ENCODE measurements at places on chromosomes 7 and 10.

- DNase-seq = no peak
Measured at GRCh38 chr7:31027161-31027965, 24.7 kb upstream of the ADCYAP1R1 start.

GRCh38 chr7:139566075-139566474, 42.6 kb downstream of the CLEC2L start:
- DNase-seq = no peak

DNA sequence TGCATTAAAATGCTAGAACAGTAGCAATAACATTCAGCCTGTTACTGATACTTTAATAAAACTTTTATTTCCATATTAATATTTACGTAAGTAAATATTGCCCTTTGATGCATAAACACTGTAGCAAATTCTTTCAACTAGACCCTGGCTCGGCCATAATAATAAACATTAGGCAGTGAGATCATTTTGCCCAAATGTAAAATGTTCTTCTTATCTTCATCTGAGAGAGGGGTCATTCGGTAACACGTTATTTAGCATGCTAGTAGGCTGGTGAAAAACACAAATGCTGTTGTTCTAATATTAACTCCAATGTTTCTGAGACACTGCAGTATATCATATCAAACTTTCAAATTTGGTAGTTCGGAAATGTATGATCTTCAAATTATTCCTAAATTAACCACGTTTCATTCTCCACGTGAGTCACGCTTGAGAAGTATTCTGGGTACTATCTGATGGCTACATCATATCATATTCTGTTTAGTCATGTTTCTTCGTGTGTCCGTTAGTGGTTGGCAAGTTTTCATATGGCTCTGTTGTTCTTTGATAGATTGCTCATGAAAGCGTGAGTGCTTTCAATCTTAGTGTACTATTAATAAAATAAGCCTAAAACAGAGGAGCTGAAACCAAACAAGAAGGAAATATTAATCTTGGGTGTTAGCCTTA, 145.8 kb downstream of the NSUN6 start:
- DNase-seq = no peak

GRCh38 chr7:149381245-149381644, 79.6 kb downstream of the ZNF777 start:
- no peak for DNase-seq

GRCh38 chr7:138499340-138499739, 39.3 kb downstream of the TRIM24 start:
- no peak for DNase-seq

DNA sequence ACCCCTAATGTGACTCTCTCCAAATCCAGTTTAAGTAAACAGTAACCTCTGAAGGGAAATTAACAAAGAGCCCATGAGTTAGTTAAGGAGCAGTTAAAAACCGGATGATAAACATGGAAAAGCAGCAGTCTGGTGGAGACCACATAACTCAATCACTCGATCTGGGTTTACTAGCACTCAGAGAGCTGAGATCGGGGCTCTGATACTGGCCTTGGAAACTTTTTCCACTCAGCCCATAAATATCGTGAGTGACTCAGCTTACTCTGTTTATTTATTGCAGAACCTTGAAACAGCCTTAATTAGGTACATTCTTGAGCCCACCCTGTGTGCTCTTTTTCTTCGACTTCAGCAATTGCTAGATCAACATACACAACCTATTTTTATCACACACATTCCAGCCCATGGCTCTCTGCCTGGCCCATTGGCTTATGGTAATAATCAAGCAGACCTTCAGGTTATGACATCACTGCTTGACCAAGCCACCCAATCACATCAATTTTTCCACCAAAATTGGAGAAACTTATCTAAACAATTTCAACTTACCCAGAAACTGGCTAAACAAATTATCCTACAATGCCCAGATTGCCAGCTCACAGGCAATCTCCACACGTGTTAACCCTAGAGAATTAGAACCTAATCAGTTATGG, 82.2 kb upstream of the GPR22 start:
- no peak for DNase-seq

GRCh38 chr7:106248600-106248999, 36.2 kb downstream of the NAMPT start:
- DNase-seq = no peak

DNA sequence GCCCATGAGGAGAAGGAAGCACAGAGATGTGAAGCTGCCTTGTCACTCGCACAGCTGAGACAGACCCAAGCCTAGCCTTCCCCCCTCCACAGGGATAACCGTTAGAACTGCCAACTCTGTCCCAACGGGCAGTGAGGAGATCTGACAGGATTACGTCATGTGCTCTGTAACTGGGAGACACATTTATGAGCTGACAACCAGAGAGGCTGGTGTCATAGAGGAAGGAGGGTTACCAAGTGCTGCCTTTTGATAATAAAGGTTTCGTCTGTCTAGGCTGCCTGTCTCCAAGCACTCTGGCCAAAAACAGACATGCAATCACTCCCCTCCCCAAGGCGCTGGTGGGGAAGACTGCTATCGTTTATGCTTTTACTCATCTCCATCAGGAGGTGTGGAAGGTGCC, 165.9 kb downstream of the PLXNA4 start:
- no peak for DNase-seq

DNA sequence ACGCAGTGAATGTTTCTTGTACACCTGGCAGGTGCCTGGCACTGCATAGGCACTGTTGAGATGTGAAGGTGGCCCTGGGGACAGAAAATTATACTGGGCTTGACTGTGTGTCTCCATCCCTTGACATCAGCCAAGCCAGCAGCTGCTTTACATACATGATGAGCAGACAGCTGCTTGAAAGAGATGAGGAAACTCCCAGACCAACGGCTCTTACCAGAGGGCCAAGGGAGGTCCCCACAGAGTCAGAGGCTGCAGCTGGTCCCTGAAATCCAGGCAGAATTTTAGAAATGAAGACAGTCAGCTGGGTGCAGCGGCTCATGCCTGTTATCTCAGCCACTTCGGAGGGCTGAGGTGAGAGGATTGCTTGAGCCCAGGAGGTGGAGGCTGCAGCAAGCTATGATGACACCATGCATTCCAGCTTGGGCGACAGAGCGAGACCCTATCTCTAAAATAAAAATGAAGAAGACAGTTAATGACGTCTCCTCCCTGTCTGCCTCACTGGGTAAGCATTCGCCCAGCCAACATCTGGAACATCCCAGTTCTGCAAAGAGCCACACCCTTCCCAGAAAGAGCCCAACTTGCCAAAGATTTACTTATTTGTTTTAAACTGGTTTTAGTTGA, 17.6 kb downstream of the LIMK1 start:
- no peak for DNase-seq

- no peak for DNase-seq
Measured at GRCh38 chr10:86836044-86836443, 79.6 kb downstream of the BMPR1A start.

DNA sequence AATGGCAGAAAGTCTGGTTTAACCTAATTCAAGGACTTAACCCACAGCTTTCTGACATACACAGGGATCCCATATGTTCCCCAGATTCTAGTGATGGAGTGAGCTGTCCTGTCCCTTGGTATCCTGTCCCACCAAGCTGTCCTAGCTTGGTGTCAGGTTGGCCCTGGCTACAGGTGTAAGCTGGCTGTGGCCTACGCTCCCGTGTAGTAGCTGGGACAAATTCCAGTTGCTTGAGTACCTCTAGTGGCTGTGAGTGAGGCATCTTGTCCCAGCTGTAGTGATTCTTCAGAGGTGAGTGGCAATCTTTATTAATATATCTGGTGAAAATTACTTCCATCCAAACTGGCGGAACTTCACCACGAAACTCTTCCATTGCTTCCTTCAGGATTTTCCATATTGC, 105.2 kb upstream of the FAM171A1 start:
- no peak for DNase-seq

- DNase-seq = no peak
Measured at GRCh38 chr10:110115784-110116520, 91.5 kb upstream of the MXI1 start.

GRCh38 chr7:14389181-14389591, 399.7 kb upstream of the ETV1 start:
- DNase-seq = no peak

GRCh38 chr7:114590298-114590697, 175.7 kb downstream of the FOXP2 start:
- no peak for DNase-seq

DNA sequence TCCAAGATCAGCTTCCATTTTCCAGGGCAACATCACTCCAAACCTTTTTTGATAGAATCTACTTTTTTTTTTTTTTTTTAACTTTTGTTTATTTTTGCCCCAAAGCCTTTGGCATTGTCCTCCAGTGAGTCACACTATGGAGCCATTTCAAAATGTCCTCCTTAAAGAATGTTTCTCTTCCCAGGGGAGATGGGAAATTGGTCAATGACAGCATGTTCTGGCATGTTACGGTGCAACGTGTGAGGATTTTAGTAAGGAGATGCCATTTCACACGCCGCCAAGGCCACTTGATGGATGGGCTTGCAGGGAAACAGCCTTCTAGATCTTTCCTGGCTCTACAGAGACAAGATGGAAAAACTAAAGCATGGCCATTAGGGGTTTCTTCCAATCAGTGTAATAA, 30.7 kb upstream of the TRIL start:
- no peak for DNase-seq

DNA sequence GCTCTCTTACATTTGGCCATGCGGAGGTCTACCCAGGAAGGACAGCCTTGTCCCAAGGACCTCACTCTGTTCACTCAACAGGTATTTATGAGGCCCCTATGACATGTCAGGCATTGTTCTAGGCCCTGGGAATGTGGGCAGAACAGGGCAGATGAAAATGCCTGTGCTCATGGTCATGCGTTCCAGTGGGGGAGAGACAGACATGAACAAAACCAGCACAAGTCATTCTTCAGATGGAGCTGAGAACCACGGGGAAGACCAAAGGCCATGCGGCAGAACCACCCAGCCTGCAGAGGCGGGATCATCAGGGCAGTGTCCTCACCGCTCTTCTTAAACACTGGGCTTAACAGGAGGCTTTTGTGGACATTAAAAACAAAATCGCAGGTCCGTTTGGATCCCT, 636.1 kb downstream of the SDK1 start:
- no peak for DNase-seq

GRCh38 chr7:135368416-135369186, 135.0 kb downstream of the STRA8 start:
- no peak for DNase-seq
